ENCODE measurements at places on chromosomes 4 and X.

DNA sequence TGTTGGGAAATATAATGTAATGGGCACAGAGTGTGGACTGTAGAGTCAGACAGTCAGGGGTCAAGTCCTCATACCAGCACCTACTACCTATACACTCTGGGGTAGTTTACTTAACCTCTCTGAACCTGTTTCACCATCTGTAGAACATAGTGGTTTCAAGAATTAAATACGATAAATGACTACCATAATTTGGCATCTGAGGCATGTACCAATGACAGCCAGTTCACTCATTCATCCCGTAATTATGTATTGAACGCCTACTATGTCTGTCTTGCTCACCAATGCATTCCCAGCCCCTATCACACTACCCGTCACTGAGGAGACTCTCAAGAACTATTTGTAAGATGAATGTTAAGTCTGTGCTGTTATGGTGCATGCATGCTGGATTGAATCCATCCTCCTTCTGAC lies 2.0 kb upstream of the FGB start:
- DNase-seq: no peak

- no peak for DNase-seq
These were observed 4.5 kb upstream of the SETD7 start for GRCh38 chr4:139560406-139561104.

GRCh38 chrX:74344280-74344622 lies 40.3 kb downstream of the ZCCHC13 start:
- DNase-seq: no peak

DNA sequence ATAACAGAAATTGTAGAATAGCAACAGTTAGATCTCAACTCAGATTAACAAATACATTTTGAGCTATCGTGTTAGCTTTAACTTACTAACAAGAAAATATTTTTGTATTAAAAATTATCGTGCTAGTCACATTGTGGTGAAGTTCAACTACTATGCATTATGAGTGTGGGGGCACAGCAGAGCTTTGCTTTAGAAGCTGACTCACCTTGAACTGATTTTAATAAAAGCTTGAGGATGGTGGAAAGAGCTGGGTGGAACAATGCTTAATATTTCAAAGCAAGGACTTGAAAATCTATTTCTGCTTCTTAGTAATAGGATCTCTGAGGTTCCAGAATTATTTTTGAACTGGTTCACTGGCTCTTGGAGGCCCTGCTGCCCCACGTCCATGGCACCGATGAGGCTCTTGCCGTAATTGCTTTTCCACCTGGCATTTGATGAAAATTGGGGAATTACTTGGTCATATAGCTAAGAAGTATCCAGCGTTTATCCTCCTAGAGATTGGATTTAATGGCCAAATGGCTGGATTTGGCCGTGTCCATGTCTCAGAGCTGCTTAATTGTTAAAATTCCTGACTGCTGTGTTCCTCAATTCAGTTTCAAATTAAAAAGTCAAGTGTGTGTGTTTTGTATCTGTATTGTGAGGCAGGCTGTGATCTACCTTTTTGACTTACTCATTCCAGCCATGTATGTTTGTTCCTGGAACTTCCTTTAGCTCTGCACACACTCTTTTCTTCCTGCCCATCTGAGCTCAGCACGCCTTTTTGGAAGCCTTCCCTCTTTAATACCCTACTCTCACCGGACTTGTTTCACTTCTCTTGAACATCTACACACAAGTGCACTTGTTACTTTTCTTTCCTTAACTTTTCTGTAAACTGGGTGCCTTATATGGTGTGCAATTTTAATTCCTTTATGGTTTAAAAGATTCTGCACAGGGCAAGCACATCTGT lies 66.6 kb upstream of the LIMCH1 start:
- no peak for DNase-seq

GRCh38 chr4:78768452-78769180 lies 7.5 kb upstream of the BMP2K start:
- DNase-seq: no peak

- no peak for DNase-seq
These were observed 51.8 kb downstream of the GC start for GRCh38 chr4:71732066-71732465.

DNA sequence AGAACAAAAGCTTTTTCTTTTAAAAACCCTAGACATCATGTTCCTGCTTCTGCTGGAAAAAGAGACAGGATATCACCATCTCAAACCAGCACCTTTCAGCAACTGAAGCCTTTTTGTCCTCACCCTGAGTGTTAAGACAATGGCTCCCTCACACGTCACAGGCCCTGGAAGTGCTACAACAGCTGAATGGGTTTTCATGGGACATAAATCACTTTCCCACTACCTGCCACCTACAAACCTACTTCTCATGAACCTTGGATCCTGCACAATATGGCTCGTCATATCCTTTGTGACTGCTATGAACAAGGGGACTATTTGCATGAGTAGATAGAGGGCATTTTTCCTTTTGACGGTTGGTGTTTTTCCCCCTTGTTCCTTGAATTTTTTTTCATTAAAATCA lies 93.6 kb downstream of the TSPAN5 start:
- no peak for DNase-seq

DNA sequence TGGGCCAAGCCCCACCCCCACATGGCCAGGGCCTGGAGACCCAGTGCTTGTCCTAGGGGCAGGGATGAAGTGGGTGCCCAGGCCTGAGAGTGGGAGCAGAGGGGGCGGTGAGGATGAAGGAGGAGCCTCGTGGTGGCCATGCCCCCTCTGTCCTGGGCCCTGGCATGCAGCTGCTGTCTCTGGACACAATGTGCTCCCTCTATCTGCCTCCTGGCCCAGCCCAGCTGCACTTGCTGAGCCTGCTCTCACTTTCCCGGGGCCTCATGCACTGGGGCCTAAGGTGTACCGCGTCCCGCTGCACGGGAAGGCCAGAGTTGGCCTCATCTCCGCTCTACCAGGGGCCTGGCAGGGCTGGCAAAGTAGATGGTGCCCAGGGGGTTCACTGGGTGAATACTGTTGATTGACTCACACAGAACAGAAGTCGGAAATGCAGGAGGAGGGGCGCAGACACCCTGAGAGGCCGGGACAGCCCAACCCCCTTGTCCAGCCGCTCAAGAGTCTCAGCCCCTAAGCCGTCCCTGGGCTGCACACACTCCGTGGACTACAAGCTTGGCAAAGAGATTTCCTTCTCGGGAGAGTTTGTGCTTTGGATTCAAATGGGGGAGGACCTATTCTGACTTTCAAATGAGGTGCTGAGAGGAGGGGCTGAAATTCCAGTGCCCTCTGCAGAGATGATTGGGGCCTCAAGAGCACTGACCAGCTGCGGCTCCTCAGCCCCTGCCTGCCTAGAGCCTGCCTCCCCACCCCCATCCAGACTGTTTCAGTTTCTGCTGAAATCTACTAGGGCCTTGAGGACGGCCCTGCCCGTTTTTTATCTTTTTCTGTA lies 112.4 kb downstream of the PSAPL1 start:
- DNase-seq: no peak

GRCh38 chr4:102437111-102437510 lies 64.0 kb upstream of the NFKB1 start:
- DNase-seq: no peak

- no peak for DNase-seq
These were observed 203.4 kb downstream of the ANAPC10 start for GRCh38 chr4:144894573-144894972.

DNA sequence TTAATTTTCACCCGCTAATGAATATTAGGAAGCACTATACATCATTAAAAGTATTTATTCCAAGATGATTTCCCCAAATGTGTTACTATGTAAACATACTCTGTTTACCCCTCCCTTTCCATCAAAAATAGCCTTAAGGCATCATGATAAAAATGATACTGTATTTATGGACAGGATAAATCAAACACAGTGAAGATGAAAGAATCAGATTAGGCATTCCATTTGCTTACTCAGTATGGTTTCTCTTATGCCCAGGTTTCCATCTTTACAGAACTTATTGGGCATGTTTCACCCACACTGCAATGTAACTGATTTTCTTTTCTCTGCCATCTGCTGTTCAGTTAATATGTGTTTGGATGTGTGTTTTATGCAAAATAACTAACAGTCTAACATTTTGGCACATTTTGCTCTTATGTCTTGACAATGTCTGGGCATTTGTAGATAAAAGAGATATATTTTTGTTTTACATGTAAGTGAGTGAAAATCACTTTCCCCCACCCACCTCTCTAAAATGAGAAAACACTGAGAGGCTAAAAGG lies 445.2 kb downstream of the RPA4 start:
- DNase-seq: no peak

DNA sequence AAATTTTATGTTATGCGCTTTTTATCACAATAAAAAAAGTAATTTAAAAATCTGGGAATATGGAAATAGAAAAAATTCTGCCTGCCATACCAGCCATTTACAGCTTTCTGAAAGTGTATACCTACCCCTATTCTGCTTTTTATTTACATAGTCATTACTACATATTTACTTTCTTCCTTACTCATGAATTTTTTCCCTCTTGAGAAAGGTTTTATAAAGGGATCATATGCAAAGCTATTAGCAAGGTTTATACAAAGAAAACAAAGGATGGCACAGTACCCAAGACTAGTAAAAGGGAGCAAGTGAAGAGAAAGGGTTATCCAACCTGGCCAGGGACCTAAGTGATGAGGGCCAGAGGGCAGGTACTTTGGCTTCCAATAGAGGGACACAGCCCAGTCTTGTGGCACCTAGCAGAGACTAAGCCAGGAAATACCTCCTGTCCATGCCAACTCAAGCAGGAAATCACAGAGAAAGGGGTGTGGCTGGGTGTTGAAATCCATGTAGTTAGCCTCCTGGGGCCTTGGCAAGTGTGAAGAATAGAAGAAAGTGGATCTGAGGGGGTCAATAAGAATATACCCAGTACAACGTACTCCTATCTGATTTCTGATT lies 207.3 kb upstream of the VEGFC start:
- no peak for DNase-seq
